A673 (cell line): ENCODE measurements at places on chromosomes 12 and 14. TPM values are rescaled to one million over a fixed set of nuclear protein-coding genes. Genes with fewer than 3 reads are reported as not detected.

The TDRD9 gene
- not detected in 2 replicates for total RNA-seq

The EML1 gene
- 34.1 and 39.5 TPM in 2 replicates for total RNA-seq

The ERP29 gene
- total RNA-seq = 109 and 116 TPM in 2 replicates

The OR4K15 gene
- total RNA-seq = not detected in 2 replicates

The CIROP gene
- not detected in 2 replicates for total RNA-seq

The PPHLN1 gene
- 90.1 and 96.2 TPM in 2 replicates for total RNA-seq

The NXPH4 gene
- total RNA-seq = 4.8 and 6.0 TPM in 2 replicates

- peak; percentile 43 for DNase-seq
These were observed 6.2 kb downstream of the CMKLR1 start for GRCh38 chr12:108332791-108333382.

- no peak for DNase-seq
These were observed 1178.9 kb downstream of the BCL11B start for GRCh38 chr14:98093111-98093510.

DNA sequence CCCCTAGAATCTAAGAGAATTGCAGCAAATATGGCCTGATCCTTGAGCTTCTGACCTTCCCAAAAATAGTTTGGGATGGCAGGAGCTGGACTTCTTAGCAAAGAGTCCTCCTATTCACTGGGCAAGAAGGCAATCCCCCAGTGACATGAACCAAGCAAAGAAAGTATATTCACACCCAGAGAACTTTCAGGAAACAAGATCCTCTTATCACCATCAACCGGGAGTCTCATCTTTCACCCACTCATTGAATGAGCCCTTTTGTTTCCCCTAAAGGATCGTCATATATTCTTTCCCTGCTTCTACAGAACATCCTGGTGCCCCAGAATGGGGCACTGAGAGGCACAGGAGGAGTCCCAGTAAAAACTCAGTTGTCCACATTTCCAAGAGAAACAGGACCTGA, 19.7 kb downstream of the SPTB start:
- DNase-seq = no peak

- peak; percentile 56 for DNase-seq
These were observed 156.0 kb upstream of the ARHGAP5 start for GRCh38 chr14:31920989-31921650.

GRCh38 chr12:53867216-53868012, 71.2 kb upstream of the HOXC13 start:
- DNase-seq = no peak

GRCh38 chr14:32835924-32836323, 102.8 kb upstream of the NPAS3 start:
- no peak for DNase-seq

DNA sequence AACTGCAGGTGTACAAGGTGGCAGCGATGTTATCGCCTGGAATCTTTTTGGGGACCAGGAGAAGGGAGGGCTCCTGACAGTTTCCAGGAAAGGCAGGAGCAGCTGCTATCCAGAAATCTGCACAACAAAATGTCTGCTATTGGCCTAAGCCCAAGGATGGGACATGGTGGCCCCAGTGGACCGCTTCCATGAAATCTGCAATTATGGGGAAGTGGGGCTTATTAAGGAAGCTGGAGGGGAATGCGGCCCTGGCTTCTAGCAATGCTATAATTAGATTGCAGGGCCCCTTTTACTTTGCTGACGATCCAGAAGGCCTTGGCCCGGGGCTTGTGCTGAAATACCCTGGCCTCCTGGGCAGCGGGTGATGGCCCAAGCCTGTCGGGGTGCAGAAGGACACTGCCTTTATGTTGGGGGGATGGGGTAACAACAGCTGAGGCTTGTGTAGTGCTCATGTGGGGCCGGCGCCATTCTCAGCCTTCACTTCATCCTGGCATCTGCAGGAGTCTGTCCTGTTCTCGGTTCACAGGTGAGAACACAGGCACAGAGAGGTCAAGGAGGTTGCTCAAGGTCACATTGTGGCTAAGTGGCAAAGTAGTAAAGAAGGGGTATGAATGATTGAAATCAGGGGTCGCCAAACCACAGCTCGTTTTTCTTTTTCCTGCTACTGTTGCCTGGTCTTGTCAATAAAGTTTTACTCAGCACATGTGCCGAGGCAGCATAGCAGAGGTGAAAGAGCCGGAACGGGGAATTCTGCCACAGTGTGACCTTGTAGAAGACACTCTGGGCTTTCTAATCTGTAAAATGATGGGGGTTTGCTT, 153.5 kb downstream of the RBM19 start:
- DNase-seq = no peak

DNA sequence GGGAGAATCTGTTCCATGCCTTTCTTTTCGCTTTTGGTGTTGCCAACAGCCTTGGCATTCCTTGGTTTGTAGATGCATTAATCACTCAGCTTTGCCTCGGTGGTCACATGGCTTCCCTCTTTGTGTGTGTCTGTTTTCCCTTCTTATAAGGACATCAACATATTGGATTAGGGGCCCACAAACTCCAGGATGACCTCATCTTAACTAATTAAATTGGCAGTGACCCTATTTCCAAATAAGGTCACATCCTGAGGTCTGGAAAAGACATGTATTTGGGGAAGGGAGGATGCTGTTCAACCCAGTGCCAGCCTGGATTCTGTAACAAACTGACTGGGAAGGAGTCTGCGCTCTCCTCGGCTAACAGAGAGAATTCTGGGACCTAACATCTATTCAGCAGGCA, 365.7 kb upstream of the FKBP4 start:
- DNase-seq = peak; percentile 9

DNA sequence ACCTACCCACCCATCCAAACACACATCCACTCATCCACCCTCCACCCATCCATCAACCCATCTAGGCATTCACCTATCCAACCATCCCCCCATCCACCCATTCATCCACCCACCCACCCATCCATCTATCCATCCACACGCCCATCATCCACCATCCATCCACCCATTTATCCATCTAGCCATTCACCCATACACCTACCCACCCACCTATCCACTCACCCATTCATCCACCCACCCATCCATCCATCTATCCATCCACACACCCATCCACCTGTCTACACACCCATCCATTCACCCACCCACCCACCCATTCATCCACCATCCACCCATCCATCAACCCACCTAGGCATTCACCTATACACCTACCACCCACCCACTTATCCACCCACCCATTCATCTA, 72.6 kb upstream of the GALNT9 start:
- no peak for DNase-seq

- no peak for DNase-seq
These were observed 10.1 kb downstream of the FBXL14 start for GRCh38 chr12:1584326-1584725.

DNA sequence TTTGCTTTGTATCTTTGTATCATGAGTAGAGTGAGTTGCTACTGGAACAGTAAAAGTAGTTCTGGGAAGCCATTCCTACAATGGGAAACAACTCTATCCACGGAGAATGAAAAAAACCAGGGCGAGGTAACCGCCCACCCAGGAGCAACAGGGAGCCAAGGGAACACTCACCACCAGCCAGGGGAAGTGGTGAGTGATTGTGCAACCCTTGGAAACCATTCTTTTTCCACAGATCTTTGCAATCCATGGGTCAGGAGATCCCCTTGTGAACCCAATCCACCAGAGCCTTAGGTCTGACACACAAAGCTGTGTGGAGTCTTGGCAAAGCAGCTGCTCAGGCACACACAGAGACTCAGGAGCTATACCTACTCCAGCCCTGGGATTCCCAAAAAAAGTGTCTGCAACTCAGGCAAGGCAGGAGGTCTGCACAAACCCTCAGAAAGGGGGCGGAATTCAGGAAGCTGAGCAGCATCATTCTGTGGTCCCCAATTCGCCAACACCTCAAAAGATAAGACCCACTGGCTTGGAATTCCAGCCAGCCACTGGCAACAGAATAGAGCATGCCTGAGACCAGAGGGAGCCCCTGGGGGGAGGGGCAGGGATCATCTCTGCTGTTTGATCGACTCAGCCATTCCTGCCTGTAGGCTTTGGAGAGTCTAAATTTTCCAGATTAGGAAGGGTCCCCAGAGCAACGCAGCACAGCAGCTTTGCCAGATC, 52.1 kb upstream of the PPFIA2 start:
- DNase-seq = peak; percentile 6

DNA sequence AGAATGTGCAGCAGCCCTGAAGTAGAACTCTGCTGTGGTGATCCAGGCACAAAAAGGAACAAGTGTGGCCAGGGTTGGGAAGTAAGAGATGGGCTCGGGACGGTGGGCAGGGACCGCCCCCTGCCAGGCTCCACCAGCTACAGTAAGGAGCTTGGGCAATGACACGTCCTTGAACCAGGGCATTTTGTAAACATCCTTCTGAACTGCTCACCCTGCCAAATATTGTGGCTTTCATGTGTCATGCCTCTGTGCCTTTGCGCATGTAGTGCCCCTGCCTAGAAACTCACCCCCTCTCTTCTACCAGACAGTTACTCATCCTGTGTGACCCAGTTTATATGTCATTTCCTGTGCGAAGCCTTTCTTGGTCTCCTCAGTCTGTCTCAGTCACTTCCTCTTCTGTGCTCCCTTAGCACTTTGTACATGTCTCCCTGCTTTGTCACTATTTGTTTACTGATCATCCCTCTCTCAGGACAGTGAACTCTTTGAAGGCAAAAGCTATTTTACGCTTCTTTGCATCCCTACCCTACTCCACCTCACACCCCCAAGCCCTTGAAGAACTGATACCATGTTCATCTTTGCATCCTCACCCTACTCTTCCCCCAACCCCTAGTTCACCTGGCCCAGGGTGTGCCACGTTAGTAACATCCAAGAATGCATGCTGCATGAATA, 108.9 kb upstream of the PLEKHG7 start:
- DNase-seq = peak; percentile 10

GRCh38 chr14:91405241-91405721, 12.3 kb downstream of the CCDC88C start:
- DNase-seq = no peak

- peak; percentile 73 for DNase-seq
These were observed 91.8 kb upstream of the TMEM260 start for GRCh38 chr14:56487761-56488160.

GRCh38 chr14:32560209-32560857, 231.2 kb downstream of the AKAP6 start:
- DNase-seq = peak; percentile 79

DNA sequence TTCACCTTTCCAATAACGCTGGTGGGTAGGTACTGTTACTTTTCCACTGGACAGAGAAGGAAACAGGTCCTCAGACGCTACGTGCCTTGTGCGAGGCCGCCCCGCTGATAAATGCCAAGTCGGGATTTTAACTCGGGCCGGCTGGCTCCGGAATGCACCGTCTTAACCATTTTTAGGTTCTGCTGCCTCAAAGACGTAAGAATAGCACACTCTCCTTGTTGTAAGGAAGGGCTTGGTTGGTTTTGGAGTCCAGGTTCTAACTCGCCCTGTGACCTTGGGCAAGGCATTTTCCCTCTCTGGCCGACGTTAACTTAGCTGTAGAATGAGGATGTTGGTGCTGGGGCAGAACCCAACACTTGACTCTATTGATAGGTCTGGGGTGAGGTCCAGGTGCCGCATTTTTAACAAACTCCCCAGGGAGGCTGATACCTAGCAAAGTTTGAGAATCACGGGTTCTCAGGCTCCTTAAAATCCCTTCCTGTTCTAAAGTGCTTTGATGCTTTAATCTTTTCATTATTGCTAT, 814 bp downstream of the ANKRD13A start:
- DNase-seq = peak; percentile 25

DNA sequence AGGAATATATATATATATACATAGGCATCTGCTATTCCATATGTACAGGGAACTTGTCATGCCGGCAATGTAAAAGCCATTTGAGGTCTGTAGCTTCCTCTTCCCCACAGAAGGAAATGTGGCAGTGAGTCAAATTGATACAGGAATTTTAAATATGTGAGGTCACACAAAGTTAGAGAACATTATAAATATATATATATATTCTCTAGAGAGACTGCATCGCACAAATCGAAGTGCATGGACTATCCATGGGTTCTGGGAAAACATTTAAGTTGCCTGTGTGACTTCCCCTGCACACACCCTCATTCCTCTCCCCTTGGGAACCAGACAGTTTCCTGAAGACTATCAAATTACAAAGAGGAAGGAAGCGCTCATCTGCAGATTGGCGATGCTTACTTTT, 100.9 kb upstream of the CCDC91 start:
- DNase-seq = peak; percentile 95

DNA sequence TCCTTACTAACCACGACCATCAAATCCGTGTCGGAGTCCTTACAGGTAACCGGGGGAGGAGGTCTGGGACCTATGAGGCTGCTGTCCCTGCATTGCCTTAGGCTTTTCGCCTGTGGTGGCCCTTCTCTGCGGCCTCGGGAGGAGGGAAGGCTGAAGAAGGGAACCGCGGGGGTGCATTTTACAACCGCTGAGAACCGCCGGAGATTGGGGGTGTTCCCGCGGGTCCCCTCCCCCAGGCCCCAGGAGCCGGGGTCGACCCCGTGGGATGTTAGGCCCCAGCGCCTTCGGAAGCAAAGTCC, 549 bp downstream of the GPHN start:
- DNase-seq = no peak

DNA sequence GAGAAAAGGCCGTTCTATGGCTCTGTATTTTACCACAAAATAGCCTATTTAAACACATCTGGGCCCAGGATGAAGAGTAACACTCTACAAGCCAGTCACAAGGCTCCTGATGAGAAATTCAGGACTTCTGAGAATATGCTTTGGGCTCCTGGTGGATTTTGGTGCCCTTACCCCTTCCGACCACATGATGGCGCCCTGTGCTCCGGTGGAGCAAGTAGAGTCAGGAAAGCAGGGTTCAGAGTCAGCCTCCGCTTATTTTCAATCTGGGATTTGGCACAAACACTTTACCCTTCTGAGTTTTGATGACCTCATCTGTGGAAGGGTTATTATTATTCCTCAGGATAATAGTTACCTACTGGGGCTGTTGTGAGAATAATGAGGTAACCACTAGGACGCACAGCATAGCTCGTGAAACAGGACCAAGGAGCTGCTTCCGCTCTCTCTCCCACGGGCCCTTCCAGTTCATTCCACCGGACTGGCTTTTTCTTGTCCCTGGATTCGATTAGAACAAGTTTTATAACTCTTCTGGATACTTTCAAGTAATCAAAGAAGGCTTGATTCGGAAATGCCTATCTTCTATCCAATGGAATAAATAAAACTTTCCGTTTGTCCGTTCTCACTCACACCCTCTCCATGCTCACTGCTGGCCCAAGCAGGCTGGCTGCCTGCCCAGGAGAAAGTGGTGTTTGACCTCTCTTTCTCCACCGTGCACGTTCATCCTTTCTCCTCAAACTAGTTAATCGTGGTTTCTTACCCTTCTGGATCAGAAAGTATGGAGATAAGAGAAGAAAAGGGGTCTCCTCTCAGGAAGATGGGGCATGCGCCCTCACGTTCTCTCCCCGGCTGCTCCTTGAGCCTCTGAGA, 104.6 kb downstream of the GALC start:
- DNase-seq = peak; percentile 70

DNA sequence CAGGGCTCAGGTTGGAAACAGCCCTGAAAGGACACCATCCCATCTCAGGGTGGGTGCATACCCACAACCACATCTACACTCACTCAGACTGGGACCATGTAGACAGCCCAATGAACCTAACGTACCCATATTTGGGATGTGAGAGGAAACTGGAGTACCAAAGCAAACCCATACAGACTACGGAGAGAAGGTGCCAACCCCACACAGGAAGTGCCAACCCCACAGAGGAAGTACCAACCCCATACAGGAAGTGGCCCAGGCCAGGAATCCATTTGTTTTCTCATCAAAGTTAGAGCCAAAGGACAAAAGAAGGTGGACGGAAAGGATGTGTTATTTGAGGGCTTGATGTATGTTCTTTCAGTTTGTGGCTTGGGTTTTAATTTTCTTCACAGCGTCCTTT, 19.5 kb upstream of the SPIC start:
- peak; percentile 22 for DNase-seq
